ENCODE measurements at places on chromosomes 12 and 14. TPM values are rescaled to one million over a fixed set of nuclear protein-coding genes. Genes with fewer than 3 reads are reported as not detected.

Gene KRT6C
- polyA plus RNA-seq, result not detected

Gene RNASE7
- polyA plus RNA-seq, result not detected

Gene PARPBP
- 29.6 TPM for polyA plus RNA-seq

Gene NEUROD4
- not detected for polyA plus RNA-seq

Gene C12orf50
- polyA plus RNA-seq, result not detected

Gene PSMC6
- 138 TPM for polyA plus RNA-seq

Gene MCRS1
- polyA plus RNA-seq, result 99.9 TPM

Gene SIX1
- 0.08 TPM for polyA plus RNA-seq

Gene CPSF6
- polyA plus RNA-seq, result 116 TPM

- H3K27ac ChIP-seq, result no peak overlapping the region
- H3K27me3 ChIP-seq, result no peaks in the 10 kb centered on the region
- no peaks in the 10 kb centered on the region for H3K4me1 ChIP-seq
- DNase-seq, result no peak
- no peaks in the 10 kb centered on the region for H3K36me3 ChIP-seq
Observed at GRCh38 chr14:41960281-41960680, 353.6 kb downstream of the LRFN5 start.

DNA sequence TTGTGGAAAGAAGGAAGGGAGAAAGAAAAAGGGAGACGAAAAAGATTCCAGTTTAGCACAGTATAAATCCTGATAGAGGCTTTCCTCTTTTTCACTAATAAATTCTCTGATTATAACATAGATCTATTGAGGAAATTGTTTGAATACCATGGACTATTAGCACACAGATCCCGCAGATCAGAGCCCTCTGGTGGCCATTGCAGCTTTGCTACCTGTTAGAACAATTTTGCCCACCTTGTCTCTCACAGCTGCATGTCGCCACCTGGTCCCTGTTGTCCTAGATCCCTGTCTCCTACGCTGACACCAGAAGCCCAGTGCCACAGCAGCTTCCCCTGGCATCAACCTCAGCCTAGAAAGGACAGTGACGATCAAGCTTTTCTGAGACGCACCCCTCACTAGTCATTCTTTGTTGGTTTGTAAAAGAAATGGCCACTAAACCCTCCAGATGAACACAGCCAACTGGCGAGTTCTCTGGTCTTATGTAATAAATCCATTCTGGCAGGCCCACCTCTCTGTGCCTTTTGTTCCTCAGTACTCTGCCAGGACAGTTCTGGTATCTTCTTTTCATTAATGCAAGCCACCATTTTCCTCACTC, 9.9 kb downstream of the GPHB5 start:
- no peaks in the 10 kb centered on the region for H3K27me3 ChIP-seq
- H3K36me3 ChIP-seq, result no peaks in the 10 kb centered on the region
- H3K4me1 ChIP-seq, result no peaks in the 10 kb centered on the region
- DNase-seq, result peak; percentile 6

DNA sequence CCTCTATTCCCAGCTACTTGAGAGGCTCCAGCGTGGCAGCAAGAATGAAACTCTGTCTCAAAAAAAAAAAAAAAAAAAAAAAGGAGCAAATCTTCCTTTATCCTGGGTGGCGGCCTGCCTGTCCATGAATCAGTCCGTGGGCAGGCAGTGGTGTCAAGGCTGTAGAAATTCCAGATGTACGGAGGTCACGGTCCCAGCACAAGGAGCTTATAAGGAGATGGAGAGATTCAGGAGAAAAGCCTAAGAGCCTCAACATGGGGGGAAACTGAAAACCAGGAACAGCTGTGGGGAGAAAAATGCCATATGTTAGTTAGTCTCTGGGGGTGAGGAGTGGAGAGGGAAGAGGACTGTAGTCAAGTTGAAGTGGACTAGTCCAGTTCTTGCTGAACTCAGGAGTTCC, 130.5 kb upstream of the CRY1 start:
- no peaks in the 10 kb centered on the region for H3K4me1 ChIP-seq
- no peaks in the 10 kb centered on the region for H3K36me3 ChIP-seq
- DNase-seq, result no peak
- no peak overlapping the region for H3K27ac ChIP-seq
- H3K27me3 ChIP-seq, result peaks cover 15% of the 10 kb centered on the region
- H3K4me3 ChIP-seq, result no peak overlapping the region

GRCh38 chr12:131604859-131605258, 106.0 kb upstream of the SFSWAP start:
- H3K4me1 ChIP-seq, result peaks cover 31% of the 10 kb centered on the region
- H3K4me3 ChIP-seq, result no peak overlapping the region
- H3K36me3 ChIP-seq, result no peaks in the 10 kb centered on the region
- H3K27me3 ChIP-seq, result peaks cover 9% of the 10 kb centered on the region

- no peaks in the 10 kb centered on the region for H3K36me3 ChIP-seq
- H3K4me1 ChIP-seq, result no peaks in the 10 kb centered on the region
- no peak overlapping the region for H3K4me3 ChIP-seq
- DNase-seq, result no peak
- no peaks in the 10 kb centered on the region for H3K27me3 ChIP-seq
Observed at GRCh38 chr12:91902860-91903683, 242.6 kb downstream of the BTG1 start.

DNA sequence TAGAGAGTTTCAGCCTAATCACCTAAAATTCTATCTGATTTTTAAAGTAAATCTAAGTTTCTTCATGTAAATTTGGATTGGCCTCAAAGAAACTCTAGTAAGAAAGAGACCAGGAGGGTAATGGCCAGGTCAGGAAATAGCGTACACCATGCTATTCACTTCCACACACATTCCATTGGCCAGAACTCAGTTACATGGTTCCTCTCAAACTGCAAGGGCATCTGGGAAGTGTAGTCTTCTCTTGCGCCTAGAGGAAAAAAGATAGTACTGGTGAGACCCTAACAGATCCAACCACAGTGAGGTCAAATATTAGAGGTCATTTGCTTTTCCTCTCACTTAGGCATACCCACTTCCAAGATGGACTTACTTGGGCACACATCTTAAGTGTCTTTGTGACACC, 39.1 kb downstream of the MBIP start:
- no peaks in the 10 kb centered on the region for H3K27me3 ChIP-seq
- no peak for DNase-seq
- no peak overlapping the region for H3K4me3 ChIP-seq
- H3K36me3 ChIP-seq, result no peaks in the 10 kb centered on the region

DNA sequence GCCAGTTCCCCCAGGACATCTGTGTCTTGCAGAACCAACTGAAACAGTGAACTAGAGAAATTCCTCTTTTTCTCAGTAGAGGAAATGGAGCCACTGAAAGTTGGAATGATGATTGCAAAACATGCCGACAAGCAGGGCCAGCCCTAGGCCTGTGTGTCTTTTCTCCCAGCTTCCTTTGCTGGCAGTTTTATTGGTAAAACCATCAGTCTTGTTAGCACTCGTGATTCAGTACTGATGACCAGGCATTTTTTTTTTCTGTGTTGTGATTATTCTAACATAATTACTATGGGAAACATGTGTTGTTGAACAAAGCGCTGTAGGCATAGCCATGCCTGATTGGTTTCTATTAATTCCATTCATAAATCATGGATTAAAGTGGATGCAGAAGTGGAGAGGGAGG, 620.7 kb downstream of the AACS start:
- no peak overlapping the region for H3K4me3 ChIP-seq
- no peaks in the 10 kb centered on the region for H3K27me3 ChIP-seq
- no peak for DNase-seq
- H3K36me3 ChIP-seq, result no peaks in the 10 kb centered on the region

DNA sequence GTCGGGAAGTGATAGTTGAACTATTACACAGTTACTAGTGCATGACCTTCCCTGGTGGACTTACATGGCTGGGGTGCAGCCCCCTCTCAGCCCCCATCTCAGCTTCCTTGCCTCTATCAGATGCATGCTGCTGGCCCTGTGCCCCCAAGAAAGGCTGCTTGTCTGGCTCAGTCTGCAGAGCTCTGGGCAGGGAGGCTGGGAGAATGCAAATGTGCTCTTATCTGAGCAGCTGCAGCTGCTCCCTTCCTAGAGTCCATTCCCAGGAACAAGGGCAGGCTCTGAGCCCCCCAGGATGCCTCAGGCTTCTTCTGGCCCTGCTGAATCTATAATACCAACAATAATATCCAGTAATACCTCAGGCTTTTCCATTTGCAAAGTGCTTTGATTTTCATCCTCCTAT, 218.1 kb upstream of the SRRM4 start:
- H3K4me1 ChIP-seq, result no peaks in the 10 kb centered on the region
- H3K4me3 ChIP-seq, result no peak overlapping the region
- DNase-seq, result no peak
- H3K27me3 ChIP-seq, result no peaks in the 10 kb centered on the region
- no peaks in the 10 kb centered on the region for H3K36me3 ChIP-seq

- no peaks in the 10 kb centered on the region for H3K4me1 ChIP-seq
- H3K36me3 ChIP-seq, result no peaks in the 10 kb centered on the region
- H3K27ac ChIP-seq, result no peak overlapping the region
- no peak overlapping the region for H3K4me3 ChIP-seq
- no peak for DNase-seq
Observed at GRCh38 chr12:90250042-90250441, 541.4 kb upstream of the ATP2B1 start.

DNA sequence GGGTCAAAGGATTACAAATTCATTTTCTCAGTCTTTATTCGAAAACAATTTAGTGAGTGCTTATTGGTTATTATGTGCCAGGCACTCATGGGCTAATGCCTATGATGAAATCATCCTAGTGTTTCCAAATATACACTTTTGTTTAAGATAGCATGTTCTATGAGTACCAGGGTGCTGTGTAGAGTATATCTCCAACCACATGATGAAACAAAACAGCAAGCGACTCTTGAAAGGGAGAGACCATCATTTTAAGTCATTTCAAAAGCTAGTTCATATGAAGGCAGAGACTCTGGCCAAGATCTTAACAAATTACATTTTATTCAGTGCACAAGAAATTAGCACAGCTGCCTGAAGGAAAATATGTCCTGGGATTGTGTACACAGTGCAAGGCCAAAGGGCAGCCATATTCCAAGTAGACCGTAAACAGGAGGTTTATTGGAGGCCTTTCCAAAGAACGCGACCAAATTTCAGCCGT, 204.2 kb downstream of the EFCAB11 start:
- no peak for DNase-seq
- no peaks in the 10 kb centered on the region for H3K4me1 ChIP-seq
- H3K27ac ChIP-seq, result no peak overlapping the region
- no peak overlapping the region for H3K4me3 ChIP-seq
- no peaks in the 10 kb centered on the region for H3K27me3 ChIP-seq

DNA sequence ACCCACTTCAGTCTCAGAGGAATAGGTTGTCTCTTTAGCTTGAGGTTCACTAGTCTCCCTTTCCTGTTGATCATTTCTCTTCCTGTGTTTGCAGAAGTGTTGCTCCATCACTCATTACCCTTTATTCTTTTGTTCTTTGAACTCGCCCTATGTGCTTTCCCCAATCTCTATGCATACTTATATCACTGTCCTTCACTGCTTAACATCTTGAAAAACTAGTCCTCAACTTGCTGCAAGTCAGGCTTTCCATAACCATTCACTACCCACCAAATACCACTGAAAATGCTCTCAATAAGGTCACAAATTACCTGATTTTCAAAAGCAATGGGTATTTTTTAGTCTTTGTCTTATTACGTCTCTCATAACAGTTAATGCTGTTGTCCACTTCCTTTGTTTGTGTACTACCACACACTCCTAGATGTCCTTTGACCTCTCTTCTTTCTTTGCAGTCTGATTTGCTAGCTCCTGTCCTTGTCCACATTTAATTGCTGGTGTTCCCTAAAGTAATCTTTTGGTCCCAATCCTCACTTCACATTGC, 80.8 kb downstream of the RIC8B start:
- peaks cover 8% of the 10 kb centered on the region for H3K36me3 ChIP-seq
- H3K27ac ChIP-seq, result no peak overlapping the region
- H3K27me3 ChIP-seq, result no peaks in the 10 kb centered on the region
- no peak overlapping the region for H3K4me3 ChIP-seq

DNA sequence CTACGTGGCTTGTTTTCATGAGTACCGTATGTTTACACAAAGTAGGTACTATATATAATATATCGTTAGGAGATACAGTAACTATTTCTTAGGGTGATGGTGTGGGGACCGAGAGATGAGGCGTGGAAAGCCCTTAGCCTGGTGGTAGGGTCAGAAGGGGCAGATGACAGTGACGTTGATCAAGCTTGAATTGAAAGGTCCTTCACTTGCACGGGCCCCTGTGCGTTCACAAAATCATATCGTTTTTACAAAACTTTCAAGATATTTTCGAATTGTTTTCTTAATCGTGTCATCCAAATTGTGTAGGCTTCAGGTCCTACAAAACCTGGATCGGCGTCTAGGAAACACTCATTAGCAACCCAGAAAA, 881 bp upstream of the SOS2 start:
- H3K36me3 ChIP-seq, result 0 out of 3 replicates have a peak, but pooled peaks cover 4% of the 10 kb centered on the region
- peak overlapping the region; percentile 75 for H3K27ac ChIP-seq
- H3K4me1 ChIP-seq, result peaks cover 11% of the 10 kb centered on the region
- no peaks in the 10 kb centered on the region for H3K27me3 ChIP-seq
- H3K4me3 ChIP-seq, result peak overlapping the region; percentile 83

- H3K36me3 ChIP-seq, result no peaks in the 10 kb centered on the region
- H3K4me1 ChIP-seq, result no peaks in the 10 kb centered on the region
- DNase-seq, result no peak
Observed at GRCh38 chr12:53703756-53704155, 23.5 kb downstream of the CALCOCO1 start.

DNA sequence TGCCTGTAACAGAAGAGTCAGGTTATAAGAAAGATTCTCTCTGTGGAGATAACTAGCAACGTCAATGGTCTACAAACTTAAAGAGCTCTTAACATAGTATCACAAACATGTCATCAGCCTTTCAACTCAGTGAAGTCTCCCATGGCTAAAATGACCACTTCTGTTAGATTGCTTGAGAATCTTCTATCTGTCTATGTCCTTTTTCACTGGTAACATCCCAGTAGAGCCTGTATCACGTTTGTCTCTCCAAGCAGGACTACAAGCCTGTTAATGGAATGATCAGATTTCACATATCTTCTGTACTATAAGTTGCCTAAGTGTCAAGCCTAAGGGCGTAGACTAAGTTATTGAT, 50.7 kb downstream of the SLC2A13 start:
- no peaks in the 10 kb centered on the region for H3K4me1 ChIP-seq
- H3K27me3 ChIP-seq, result no peaks in the 10 kb centered on the region
- no peak for DNase-seq

- H3K36me3 ChIP-seq, result peaks cover 64% of the 10 kb centered on the region
- no peaks in the 10 kb centered on the region for H3K27me3 ChIP-seq
- H3K4me3 ChIP-seq, result no peak overlapping the region
Observed at GRCh38 chr12:94326727-94327126, 132.9 kb downstream of the CEP83 start.

DNA sequence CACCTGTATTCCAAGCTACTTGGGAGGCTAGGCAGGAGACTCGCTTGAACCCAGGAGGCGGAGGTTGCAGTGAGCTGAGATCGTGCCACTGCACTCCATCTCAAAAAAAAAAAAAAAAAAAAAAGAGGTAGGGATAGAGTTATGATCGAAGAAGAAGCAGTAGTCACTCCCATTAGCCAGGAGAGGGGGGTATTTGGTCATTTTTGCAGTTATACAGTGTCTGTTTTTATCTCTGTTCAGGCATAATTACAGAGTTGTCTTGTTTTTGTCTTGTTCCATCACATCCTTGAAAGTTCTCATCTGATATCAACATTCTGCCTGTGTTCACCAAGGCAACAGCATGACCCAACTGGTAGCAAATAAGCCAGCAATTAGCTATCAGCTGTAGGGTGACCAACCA, 98.5 kb upstream of the TMPO start:
- H3K4me1 ChIP-seq, result peaks cover 5% of the 10 kb centered on the region
- peaks cover 3% of the 10 kb centered on the region for H3K27me3 ChIP-seq
- no peak for DNase-seq
- no peak overlapping the region for H3K4me3 ChIP-seq

All from K562 (cell line).